ENCODE measurements at places on chromosomes 7 and 10. TPM values are rescaled to one million over a fixed set of nuclear protein-coding genes. Genes with fewer than 3 reads are reported as not detected.

DNA sequence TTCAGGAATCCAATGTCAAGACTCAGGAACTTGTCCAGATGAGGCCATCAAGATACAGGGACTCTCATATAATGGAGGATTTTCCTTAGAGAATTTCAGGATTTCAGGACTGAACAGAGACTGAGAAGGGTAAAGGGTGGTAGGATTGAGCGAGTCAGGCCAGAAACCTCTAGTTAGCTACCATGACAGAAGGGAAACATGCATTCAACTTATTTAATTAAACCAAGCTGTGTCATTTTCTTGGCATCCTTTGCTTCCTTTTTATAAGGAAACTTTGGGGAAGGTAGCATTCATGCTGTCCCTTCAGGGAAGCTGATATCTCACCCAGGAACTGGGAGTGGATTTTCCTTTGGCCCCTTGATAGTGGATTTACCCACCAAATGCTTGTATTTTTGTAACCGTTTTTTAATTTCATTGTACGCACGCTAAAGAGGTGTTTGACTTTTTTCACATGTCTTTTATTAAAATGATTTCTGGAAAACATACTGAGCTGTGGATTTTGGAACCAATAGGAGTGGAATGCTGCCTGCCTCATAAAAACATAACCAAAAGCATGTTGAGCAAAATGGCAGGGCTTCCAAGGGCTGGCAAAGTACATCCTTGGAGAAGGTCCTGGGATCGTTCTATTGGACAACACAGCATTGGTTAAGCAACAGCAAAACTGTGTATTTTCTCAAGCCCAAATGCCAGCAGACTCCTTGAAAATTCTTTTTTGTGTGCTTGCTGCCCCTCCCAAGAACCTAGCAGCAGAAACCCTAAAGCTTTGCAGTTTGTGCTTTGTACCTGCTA is 104.5 kb downstream of the CXCL12 start:
- DNase-seq: no peak

DNA sequence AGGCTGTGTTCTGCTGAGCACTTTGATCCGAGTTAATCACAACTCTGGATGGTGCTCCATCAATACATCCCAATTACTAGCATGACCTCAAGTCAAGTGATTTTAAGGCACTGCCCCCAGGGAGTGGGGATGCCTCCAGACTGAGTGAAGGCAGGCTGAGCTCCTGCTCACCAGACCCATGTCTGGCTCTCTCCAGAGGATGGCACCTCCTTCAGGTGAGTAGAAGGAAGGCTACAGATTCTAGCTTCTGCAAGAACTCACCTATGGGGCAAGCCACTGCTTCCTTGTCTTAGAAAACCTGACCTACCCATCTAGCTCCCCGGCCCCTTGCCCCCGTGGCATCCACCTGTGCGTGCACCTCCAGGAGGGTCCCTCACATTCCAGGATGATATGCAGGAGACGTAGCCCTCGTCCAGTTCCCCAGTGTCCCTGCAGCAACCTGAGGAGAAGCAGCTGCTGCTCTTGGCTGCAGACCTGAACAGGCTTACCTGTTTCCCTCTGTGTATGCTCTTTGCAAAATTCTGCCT is 390.3 kb downstream of the GRID1 start:
- no peak for DNase-seq

- DNase-seq: no peak
These were observed 61.4 kb downstream of the BBS9 start for GRCh38 chr7:33190688-33191304.

GRCh38 chr10:30630571-30630970 is 1.0 kb upstream of the LYZL2 start:
- no peak for DNase-seq

DNA sequence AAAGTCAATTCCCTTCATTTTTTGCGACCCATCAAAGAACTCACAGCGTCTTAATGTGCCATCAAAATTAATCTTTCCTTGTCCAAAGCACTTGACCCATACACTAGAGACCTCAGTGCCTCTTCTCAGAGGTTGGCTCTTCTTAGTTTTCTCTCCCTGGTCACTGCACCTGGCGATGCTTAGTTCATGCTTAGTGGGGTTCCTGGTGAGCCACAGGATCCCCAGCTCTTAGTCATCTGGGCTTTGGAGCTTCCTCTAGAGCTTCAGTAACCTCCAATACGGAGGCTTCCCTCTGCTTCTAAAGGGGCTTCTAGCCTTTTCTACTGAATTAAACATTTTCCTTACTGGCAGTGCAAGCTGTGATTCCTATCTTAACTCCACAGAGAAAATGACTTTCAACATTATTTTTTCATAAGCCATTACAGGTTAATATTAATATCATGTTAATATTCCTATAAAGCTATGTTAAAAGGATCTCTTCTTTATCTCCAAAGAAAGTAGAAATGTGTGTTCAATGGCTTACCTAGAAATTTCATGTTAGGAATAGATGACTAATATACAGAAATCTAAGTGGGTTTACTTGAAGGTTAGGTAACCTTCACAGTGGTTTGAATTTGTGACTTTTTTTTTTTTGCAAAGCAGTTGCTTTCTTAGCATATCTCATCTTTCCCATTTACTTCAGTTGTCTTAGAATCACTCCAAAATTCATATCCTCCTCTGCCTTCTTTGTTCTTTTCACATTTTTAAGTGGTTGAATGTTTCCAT is 295.2 kb downstream of the CAMK1D start:
- DNase-seq: no peak

GRCh38 chr7:5396999-5397663 is 26.5 kb downstream of the TNRC18 start:
- DNase-seq: peak; percentile 29

DNA sequence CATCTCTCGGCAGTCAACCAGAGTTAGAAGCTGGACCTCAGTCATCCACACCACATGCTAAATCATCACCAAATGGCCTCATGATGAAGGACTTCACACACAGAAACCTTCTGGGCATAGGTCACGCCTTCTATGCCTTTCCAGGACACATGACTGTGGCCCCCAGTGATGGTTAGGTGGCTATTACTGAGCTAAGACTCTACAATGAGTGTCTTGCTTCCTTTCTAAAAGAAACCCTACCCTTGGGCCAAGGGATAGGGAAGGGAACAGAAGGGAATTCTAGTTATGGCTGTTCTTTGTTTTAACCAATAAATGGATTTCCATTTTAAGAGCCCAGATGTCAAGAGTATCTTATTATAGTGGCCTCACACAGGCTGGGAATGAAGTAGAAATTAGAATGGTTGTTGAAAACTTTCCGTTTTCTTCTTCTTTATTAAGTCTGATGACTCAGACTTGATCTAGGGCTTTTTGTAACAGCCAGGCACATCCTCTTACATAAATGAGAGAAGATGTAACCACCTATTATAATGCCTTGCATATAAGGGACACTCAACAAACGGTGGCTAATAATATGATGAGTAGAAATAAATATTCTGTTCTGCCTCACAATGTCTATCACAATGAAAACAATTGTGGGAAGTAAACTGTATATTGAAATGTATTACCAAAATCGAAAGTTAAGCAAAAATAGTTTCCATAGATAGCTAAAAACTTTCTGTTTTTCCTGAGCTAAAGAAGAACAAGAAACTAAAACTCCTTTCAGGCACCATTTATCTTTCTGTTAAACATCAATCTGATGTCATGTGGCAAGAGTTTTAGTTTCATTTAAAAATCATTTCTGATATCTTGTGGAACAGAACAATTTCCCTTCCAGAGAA is 62.5 kb upstream of the TOMM7 start:
- peak; percentile 19 for DNase-seq

DNA sequence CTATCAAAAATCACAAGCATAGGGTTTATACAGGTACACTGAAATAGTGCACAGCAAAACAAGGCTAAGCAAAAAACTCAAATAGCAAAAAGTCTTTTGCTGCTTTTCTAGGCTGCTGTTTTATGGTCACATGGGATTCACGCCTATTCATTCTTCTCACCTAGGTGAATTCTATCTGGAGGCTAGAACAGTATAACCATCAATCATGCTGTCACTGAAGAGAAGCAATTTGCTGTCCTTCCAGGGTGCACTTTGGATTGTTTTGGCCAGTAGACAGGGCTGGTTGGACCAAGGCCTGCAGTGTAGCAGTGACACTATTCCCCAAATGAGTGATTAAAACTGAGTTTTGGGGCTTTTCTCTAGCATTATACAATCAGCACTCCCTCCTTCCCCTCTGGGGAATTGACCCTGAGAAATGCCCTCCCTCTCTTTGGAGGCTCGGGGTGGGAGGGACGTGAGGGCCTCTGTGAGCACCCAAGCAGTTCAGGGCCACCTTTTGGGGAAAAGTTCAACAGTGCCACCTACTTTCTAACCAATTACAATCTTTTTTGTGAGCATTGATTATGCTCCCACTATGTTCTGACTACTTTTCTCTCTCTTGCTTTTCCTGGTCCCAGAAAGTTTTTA is 16.2 kb upstream of the SND1 start:
- peak; percentile 21 for DNase-seq

GRCh38 chr10:110893559-110894179 is 21.9 kb downstream of the PDCD4 start:
- DNase-seq: peak; percentile 38

- no peak for DNase-seq
These were observed 228.0 kb downstream of the CACNB2 start for GRCh38 chr10:18368273-18368672.

GRCh38 chr7:133134810-133135209 is 52.9 kb upstream of the CHCHD3 start:
- no peak for DNase-seq

GRCh38 chr7:128781851-128782250 is 6.3 kb upstream of the OPN1SW start:
- no peak for DNase-seq

Gene RBP4
- total RNA-seq: 0.37 TPM

Gene PNLIPRP3
- total RNA-seq: not detected

Gene CFAP70
- total RNA-seq: not detected

Gene HGF
- 1.1 TPM for total RNA-seq

All from M059J (cell line).